AG08396 (cell line): ENCODE measurements at places on chromosomes 12 and 14.

GRCh38 chr12:125284945-125285685 is 219.9 kb downstream of the AACS start:
- DNase-seq, result no peak

- DNase-seq, result no peak
These were observed 6.5 kb downstream of the NECAP1 start for GRCh38 chr12:8088574-8088973.

- no peak for DNase-seq
These were observed 1.2 kb downstream of the HNRNPC start for GRCh38 chr14:21267886-21268616.

DNA sequence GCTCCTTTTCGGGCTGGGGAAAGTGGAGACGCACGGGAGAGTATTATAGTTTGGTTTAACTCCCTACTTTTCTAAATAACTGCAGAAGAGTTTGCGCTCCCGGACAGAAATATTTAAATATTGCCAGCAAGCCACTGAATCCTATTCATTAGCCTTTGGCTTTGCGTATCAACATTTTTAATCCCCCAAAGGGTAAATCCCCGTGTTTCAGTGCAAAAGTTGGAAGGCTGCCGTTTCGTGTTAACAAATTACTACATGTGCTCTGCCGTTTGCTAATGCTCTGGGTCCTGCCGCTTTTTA is 372 bp upstream of the DPF3 start:
- no peak for DNase-seq

DNA sequence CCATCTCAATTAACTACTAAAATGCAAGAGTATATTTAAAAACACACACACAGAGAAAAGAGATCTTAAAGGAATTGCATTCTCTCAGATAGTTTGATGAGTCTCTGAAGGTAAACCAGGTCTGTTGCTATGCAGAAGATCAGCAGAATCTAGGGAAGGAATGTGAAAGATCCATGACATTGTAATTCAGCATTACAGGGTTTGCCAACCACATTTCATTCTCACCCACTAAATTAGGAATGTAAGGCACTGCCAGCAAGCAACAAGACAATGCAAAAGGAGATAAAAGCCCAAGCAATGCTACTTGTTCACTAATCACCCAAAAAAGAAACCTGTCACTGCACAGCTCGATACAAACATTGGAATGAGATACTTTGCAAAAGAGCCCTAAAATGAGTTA is 106.3 kb downstream of the LRIG3 start:
- no peak for DNase-seq

DNA sequence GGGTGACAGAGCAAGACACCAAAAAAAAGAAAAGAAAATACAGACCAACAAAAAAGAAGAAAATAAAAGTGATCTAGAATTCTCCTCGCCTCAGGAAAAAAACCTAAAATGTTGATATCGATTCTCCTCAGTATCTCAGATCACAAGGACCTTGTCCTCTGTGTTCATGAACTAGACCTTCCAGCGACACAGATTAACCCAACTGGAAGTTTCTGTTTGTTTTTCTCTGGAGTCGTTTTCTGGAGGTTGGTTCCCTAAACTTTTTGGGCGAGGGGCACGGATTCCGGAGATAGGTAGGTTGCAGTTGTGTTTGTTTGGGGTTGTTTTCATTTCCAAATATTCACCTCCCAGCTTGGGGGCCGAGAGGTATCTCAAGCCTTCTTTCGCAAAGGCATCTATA is 559 bp upstream of the RFC5 start:
- no peak for DNase-seq

DNA sequence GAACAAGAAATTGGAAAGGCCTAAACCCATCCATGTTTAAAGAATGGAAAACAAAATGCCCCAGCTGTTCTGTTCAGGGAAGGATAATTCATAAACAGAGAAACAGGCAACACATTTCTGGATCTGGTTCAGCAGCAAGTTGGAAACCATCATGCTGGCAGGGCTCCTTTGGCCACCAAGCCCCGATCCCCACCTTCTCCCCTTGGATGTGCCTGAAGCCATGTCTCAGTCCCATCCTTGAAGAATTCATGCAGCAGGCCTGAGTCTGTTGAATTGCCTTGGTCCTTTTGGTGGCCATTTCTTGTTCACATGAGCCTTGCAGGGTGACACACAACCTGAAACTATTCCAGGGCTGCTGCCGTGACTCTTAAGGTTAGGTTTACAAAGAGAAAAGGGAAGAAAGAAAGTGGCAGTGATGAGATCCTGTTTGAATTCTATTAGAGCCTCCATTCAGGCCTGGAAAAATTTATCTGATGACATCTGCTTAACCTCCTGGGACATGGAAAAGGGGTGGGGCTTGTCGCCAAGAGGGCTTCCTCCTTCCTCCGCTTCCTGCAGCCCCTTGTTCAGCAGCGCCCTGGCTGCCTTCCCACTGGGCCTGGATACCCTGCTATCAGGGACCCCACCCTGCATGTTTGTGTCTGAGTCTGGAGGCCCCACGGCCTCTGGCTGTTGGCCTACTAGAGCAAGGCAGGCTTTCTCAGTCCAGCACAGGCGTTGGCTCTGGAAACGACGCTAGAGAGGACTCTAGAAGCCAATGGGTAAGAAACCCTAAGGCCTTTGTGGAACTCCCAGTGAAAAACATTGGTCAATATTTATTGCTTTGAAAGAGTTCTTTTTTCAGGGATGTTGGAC is 341.9 kb downstream of the C12orf75 start:
- DNase-seq, result no peak

- no peak for DNase-seq
These were observed 168.6 kb downstream of the ALX1 start for GRCh38 chr12:85448548-85449139.

DNA sequence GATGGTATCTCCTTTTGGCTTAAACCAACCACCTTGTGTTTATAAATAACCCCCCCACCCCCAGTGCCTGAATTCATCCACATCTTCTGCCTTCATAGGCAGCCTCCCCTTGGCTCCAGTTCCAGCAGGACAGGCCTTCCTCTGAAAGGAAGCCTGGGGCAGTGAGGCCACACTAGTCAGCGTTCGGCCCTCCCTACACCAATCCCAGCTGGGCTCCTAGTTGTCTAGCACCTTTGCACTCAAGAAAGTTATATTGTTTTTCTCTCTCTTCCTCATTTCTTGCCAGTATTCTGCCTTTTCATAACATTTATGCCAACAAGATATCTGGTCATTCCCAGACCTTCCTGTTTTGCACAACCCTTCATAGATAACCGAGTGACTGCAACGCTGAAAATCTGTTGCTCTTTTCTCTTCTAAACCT is 73.1 kb upstream of the ACTN1 start:
- DNase-seq, result no peak

DNA sequence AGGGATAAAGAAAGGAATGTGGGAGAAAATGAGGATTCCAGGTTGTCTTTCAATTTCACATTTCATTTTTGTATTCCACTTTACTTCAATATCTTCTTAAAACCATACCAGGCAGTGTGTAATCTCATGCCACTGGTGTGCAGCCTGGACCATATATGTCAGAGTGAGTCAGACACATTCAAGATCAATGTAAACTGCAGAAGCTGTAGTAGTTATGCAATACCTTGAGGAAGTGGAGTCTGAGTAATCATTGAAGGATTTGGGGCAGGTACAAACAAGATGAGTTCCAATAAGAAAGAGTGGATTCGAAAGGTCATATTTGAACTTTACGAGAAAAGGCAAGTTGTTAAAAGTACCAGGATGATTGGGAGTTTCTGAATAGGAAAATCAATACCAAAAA is 14.1 kb downstream of the PLCZ1 start:
- peak; percentile 18 for DNase-seq

GRCh38 chr14:63478010-63478409 is 65.2 kb downstream of the PPP2R5E start:
- DNase-seq, result no peak

- no peak for DNase-seq
These were observed 109.6 kb downstream of the DYRK2 start for GRCh38 chr12:67758119-67758518.

DNA sequence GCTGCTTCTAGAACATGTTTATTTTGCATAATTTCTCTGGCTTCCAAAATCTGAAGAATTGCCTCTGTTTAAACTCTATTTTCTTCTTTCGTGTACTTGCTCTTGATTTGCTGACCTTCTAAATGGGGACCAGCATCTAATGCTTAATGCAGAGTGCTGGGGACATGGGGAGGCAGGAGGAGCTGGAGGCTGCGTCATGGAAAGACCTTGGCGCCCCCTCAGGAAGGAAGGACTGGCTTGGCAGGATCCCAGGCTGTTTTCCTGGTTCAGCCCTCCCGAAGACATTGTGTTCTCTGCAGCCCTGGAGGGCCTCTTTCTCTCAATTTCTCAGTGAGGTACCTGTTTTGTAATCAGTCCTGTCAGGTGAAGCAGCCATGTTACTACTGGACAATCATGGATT is 5.5 kb downstream of the PRKCH start:
- DNase-seq, result no peak
